ENCODE measurements at places on chromosomes 7 and 10.
A peak's percentile ranks its signal among the peaks of the same experiment; 100 is the strongest.

- DNase-seq = no peak
Measured at GRCh38 chr10:2856598-2856997, 210.8 kb upstream of the PFKP start.

DNA sequence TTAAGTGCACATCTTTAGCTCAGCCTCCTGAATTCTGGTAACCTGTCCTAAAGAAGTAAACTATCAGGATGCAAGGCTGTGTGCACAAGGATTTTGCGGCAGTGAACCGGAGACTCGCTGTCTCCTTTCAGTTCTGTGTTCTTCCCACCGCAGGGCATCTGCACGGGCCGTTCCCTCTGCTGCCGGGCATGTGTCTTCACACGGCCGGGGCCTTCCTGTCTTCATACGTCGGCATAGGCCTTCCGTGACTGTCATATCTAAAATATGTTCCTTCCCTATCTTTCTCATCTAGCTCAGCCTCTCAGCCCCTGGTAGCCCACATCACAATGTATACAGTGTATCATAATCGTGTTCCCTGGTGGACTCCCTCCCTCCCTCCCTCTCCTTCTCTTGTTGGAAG is 16.4 kb downstream of the PALD1 start:
- DNase-seq = no peak

GRCh38 chr7:153061910-153062528 is 302.5 kb downstream of the ACTR3B start:
- DNase-seq = peak; percentile 3

GRCh38 chr7:27636326-27637006 is 26.2 kb downstream of the HIBADH start:
- no peak for DNase-seq

DNA sequence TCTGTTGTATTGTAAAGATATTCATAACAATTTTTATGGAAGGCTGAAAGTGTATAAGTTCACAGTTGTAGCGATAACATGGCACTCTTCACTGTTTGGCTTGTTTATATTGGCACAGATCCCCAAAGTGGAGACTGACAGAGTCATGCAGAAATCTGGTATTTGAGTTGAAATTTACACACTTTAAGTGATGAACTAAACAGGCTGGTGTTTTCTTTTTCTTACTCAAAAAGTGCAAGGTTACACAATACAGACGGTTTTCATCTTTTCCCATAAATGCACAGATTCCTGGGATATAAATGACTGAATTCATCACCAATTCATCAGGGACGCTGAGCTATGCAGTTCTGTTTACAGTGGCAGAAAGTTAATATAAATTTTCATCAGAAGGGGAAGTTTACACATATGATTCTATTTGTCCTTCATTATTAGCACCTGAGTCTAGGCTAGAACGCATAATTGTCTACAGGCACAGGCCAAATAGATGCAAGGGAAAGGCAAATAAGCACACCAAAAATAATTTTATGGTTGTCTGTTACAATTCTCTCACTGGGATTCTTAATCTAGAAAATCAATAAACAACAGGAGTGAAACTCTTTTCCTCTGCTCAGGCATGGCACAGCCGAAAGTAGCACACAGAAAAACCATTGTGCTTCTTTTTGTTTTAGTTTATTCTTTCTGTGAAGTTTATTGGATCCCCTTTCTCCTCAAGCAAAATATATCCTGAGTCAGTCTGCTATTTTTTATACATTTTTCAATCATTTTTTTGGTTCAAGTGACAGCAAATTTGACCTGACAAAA is 88.0 kb downstream of the FOXP2 start:
- DNase-seq = no peak

DNA sequence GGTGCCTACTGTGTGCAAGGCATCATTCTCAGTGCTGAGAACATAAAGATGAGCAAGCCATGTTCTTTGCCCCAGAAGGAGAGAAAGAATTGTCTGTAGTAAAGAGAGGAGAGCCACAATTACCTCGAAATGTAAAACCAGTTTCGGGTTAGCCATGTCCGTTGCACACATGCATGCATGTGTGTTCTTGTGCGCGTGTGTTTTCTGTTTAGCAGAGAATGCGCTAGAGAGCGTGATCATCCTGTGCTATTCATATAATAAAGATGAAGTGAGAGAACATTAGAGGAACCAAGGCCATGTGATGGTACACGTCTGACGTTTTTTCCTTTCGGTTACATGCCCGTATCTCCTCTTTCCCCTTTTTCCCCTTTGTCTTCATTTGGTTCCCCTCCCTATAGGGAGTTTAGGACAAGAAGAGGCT is 158.2 kb downstream of the CELF2 start:
- DNase-seq = no peak

DNA sequence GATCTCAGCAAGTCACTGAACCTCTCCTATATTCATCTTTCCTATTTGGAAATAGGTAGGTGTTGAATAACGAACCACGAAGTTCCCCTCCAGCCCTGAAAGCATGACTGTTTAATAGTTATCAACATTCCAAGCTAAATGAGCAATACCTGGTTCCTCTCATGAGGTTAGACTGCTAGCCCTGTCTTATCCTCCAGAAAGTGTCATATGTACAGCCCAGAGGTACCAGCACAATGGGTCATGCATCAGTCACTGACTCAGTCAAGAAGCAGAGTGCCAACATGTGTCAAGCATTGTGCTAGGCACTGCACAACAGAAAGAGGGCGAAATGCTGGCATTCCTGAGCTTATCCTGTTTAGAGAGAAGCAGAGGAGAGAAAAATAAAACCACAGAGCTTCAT is 70.0 kb downstream of the AMPH start:
- DNase-seq = no peak

GRCh38 chr7:80348223-80348622 is 163.6 kb downstream of the GNAT3 start:
- DNase-seq = no peak

GRCh38 chr10:43123361-43124093 is 14.7 kb upstream of the CSGALNACT2 start:
- no peak for DNase-seq

DNA sequence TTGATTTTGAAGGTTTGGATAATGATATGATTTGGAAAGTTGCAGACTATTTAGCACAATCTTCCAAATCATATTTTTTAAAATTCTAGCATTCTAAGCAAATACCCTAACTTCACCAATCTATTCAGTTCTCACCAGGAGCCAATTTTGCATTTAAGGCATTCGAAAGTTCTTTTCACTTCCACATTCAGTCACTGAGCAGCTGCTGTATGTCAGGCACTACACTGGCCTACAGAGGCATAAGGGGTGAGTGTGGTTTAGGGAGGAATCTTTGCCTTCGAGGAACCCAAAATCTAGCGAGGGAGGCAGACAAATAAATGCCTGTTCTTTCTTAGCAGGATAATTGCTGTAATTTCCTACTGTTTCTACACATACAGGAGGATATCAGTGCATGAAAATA is 10.7 kb upstream of the UCN3 start:
- DNase-seq = no peak

GRCh38 chr10:54622017-54622416 is 179.0 kb downstream of the PCDH15 start:
- DNase-seq = no peak

DNA sequence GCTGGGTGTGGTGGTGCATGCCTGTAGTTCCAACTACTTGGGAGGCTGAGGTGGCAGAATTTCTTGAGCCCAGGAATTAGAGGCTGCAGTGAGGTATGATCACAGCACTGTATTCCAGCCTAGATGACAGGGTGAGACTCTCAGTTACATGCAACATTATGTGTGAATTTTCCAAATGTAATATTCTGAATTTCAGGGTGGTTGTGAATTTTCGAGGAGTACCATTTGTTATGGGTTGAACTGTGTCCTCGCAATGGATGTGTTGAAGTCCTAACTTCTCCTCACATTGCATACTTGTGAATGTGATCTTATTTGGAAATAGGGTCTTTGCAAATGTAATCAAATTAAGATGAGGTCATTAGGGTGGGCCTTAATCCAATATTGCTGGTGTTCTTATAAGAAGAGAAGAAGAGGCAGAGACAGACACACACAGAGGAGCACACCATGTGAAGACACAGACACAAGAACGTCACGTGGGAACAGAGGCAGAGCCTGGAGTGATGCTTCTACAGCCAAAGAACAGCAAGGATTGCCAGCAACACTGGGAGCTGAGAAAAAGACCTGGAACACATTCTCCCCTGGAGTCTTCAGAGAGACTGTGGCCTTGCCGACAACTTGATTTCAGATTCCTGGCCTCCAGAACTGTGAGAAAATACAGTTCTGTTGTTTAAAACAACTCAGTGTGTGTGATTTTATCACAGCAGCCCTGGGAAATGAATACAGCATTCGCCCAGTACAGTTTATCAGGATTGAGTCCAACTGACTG is 91.9 kb downstream of the ZNF783 start:
- no peak for DNase-seq

DNA sequence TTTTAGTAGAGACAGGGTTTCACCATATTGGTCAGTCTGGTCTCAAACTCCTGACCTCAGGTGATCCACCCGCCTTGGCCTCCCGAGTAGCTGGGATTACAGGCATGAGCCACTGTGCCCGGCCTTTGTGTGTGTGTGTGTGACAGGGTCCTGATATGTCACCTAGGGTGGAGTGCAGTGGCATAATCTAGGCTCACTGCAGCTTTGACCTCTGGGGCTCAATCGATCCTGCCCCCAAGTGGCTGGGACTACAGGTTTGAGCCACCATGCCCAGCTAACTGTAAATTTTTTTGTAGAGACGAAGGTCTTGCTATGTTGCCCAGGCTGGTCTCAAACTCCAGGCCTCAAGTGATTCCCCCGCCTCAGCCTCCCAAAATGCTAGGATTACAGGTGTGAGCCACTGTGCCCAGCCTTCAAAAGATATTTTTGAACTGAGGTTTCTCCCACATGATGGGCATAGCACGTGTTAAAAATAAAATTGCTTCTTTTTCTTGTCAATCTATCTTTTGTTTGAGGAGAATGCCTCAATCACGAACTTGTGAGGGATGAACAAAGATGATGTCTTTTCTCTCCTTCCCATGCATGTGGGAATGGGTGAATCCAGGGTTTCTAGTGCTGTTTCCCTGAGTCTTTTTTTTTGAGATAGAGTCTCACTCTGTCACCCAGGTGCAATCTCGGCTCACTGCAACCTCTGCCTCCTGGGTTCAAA is 30.8 kb upstream of the PSAP start:
- DNase-seq = no peak

GRCh38 chr10:34815185-34816084 is at the start of gene PARD3:
TSS of gene PARD3 (minus strand) at chr10:34815296. CDS start at chr10:34814995, 301 bp downstream.
- peak; percentile 38 for DNase-seq

DNA sequence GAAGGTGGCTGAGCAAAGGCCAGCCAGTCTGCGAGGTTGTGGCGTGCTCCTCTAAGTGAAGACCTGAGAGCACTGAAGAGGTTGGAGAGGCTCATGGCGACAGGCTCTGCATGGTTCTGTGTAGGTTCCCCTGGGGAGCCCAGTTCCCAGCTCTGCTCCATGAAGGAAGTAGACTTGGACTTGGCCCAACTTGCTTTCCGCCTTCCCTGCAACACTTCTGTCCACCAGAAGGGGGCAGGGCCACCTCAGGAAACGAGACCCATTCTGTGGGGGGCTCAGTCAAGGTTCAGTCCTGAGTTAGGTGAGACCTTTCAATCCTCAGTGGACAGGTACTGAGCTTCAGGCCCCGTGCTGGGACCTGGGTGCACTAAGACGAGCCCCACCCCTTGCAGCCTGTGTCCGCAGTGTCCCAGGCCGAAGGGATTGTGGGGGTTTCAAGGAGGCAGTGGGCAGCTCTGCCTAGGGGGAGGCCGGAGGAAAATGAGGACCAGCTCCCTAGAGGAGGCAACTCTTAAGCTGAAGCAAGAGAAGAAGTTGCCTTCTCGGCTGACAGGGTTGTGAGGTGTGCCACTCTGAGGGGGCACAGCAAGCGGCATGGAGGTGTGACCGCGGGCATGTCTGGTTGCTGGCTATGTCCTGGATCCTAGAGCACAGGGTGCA is 15.0 kb upstream of the PCBD1 start:
- DNase-seq = peak; percentile 23

GRCh38 chr7:134245253-134245652 is 71.5 kb downstream of the SLC35B4 start:
- no peak for DNase-seq

GRCh38 chr7:64559206-64559605 is 3.7 kb downstream of the ZNF680 start:
- DNase-seq = no peak

- DNase-seq = no peak
Measured at GRCh38 chr7:2834748-2835441, 9.2 kb downstream of the GNA12 start.

DNA sequence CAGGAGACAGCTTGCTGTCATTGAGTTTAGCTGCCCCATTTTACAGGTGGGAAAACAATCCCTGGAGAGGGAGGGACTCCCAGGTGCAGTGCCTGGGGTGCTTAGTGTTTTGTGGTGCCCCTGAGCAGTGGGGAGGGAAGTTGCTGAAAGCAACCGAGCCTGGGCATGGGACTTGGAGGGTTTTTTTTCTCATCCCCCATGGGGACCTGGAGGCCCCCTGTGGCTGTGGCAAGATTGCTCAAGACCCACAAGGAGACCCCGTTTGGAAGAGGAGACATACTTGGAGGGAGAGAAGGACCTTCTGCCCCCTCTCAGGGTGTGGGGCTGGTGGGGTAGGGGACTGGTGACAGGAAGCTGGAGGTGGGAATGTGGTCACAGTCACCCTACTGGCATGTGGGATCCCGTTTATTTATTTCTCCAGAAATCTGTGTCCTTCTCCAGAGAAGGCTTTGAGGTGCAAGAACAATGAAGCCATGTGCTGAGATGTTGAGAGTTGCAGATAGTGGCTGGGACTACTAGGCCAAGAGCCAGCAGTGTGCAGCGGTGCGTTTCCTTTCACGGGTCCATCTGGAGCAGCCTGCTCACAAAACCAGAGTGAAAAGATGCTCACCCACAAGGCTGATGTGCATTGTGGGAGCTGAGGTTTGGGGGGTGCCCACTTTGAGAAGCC is 21.5 kb downstream of the ZMIZ1 start:
- DNase-seq = no peak

- DNase-seq = no peak
Measured at GRCh38 chr7:91266067-91266688, 1.9 kb downstream of the FZD1 start.

DNA sequence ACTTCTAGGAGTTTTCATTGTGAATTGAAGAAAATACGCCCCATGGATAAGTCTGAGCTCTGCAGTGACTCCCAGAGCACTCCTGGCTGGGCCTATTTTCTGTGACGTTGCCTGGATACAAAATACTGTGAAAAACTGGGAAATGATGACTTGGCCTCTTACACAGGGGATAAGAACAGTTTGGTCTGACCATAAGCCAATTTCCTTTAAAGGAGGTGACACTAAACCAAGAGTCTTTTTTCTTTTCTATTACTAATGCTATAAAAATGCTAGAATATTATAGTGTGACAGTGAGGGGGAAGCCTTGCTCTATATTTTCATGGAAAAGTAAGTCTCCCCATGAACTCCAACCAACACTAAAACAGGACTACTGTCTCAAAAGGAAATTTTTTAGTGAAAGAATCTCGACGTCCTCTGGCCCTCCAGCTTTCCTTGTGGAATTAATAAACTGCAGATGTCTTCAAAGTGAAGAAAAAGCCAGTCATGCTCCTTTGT is 45.5 kb downstream of the MYOF start:
- no peak for DNase-seq

GRCh38 chr7:36658335-36659171 is 65.7 kb downstream of the AOAH start:
- DNase-seq = no peak

GRCh38 chr10:132136097-132136521 is 50.6 kb upstream of the DPYSL4 start:
- DNase-seq = no peak

Measured in HepG2 (cell line).